Activated CD4-positive, alpha-beta T cell treated with anti-CD3 and anti-CD28 coated beads, Interleukin-2, amount 50 U/mL, for 24 hours (primary cell): ENCODE measurements at places on chromosomes 2 and 18.
A peak's percentile ranks its signal among the peaks of the same experiment; 100 is the strongest.

- DNase-seq = no peak
Observed at GRCh38 chr2:39608263-39608575, 57.5 kb upstream of the TMEM178A start.

DNA sequence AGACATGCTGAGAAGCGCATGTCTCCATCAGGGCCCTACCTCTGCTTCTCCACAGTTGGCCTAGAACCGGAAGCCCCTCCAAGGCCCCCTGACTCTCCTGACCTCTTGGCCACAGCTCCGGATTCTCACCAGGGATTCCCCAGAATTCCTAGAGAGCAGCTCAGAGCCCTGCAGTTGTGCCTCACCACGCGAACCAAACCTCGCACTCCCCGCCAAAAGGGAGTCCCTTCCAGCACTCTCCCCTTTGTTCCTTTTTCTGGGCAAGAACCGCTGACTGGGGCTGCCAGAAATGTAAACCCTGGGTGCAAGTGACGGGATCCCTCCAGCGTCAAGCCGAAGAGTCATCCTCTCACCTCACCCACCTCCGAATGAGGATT, 36.7 kb downstream of the AFF3 start:
- DNase-seq = no peak

DNA sequence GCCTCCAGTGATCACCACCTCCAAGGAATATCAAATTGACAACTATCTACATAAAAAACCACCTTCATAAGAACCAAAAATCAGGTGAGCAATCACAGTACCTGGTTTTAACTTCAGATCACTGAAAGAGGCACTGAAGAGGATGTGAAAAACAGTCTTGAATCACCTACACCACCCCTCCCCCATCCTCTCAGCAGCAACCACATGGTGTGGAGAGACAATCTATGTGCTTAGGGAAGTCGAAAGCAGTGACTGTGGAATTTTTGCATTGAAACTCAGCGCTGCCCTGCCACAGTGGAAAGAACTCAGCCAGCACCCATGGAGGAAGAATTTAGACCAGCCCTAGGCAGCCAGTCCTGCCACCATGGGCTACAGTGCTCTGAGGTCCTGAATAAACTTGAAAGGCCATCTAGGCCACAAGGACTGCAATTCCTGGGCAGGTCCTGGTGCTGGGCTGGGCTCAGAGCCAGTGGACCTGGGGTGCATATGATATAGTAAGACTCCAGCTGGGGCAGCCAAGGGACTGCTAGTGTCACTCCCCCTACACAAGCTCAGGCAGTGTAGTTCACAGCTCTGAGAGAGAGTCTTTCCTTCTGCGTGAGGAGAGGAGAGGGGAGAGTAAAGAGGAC, 75.6 kb downstream of the ATL2 start:
- DNase-seq = peak; percentile 12

DNA sequence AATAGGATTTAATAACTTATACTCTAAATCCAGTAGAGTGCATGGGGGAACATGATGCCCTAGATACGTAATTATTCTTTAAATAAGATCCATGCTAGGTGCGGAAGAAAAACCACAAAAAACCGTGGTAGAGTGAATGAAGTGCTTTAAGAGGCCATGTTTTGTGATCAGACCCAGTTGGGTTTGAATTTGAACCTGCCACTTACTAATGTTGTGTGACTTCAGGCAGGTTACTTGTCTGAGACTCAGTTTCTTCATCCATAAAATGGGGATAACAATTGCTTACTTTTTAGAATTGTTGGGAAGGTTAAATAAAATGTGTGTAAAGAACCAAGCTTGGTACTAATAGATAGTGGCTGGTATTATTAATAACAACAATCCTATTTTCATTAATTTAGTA, 17.2 kb downstream of the MIB1 start:
- DNase-seq = no peak

- DNase-seq = no peak
Observed at GRCh38 chr2:172342078-172342477, 85.3 kb upstream of the ITGA6 start.

DNA sequence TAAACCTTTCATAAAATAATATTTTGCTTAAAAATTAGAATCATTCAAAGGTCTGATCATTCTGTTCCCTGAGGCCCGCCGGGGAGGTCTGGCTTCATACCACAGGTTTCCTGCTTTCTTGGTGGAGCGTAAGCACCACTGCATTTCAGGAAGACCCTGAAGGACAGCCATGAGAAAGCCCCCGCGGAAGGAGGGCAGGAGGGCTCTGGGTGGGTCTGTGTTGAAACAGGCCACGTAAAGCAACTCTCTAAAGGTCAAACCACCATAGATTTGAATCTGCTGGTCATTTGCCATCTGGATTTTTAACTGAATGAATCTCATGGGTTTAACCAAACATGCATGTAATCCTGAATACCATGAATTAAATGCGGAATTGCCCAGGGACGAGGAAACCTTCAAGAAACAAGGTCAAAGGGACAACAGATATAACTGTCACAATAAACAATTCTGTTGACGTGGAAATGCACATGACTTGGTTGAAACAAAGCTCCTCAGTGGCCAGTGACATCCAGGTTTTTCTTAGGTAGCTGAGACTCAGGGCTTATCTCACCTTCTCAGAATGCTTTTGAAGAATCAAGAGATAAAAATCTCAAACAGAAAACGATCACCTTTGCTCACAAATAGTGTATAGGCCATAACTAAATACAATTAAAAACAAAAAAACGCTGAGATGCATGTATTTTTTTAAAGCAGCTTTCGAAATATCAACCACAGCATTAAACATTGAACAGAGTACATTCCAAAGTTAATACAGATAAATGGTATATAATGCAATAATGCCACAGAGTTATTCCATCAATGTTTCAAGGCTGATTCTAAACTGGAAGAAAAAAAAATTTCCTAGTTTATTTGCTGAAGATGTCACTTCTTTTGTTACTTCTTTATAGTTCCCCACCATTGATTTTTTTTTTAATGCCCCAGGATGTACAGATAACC, 193.2 kb downstream of the BCL2 start:
- DNase-seq = no peak

GRCh38 chr2:96546797-96547196, 10.2 kb downstream of the ARID5A start:
- DNase-seq = no peak

GRCh38 chr2:10300328-10300920, 2.3 kb upstream of the HPCAL1 start:
- DNase-seq = no peak

DNA sequence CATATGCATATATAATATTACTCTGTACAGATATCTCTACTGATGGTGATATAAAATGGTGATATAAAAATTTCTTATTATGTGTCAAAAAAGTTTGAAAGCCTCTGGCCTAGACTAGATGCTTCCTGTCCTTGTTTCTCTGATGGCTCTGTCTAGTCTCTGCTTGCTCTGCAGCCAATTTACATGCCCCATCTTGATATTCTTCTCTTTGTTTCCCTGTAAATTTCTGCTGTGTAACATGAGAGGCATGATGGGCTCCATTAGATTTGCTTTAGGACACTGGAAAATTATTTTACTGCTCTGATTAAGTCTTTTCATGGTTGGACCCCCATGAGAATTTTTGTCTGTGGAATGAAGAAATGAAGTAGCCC, 24.3 kb downstream of the BABAM2 start:
- DNase-seq = no peak

DNA sequence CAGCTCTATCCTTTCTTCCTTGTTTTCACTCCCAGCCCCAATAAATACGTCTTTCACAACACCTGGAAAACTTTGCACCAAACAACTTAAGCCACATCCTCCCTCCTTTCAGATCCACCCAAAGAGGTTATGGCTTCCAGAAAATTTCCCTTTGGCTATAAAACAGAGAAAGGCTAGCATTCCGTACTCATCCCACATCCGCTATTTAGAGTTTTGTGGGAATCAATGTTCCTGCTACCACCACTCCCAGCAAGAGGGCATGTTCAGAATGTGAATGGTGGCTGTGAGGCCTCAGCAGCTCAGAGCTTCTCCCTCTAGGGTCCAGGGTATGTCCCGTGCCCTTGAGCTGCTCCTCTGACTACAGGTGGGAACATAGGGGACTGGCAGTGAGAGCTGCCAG, 214.6 kb downstream of the NCK2 start:
- no peak for DNase-seq

GRCh38 chr2:196480653-196481323, 158.7 kb upstream of the CCDC150 start:
- no peak for DNase-seq

- no peak for DNase-seq
Observed at GRCh38 chr2:128782411-128783192, 463.9 kb upstream of the HS6ST1 start.

GRCh38 chr2:40851661-40852060, 399.8 kb upstream of the SLC8A1 start:
- no peak for DNase-seq

DNA sequence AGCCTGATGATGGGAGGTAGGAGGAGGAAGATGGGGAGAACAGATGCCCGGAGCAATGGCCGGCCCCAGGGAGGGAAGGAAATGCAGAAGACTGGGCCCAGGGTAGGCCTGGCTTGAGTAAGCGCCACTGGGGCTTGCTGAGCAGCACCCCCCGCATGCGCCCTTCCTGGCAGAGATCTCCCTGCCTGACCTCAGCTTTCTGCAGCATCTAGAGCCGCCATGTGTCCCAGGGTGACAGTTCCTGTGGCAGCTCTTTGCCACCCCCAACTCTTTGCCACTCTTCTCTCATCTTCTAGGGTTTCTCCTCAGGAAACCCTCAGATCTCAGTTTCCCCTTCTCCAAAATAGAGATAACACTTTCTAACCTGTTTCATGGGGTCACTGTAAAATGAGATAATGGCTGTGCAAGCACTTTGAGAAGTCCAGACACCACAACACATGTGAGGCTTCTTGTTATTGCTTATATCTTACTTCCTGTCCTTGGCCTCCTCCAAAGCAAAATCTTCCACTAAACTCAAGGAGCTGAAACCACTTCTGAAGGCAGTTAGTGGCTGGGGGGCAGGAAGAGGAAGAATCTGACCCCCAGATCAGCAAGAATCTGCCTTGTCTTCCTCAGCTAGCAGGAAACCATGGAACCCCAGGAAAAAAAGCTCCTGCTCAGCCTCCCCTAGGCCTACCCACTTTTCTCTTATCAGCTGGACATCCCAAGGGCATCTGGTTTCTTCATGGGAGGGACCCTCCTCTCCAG, 64.9 kb downstream of the EPAS1 start:
- no peak for DNase-seq

- DNase-seq = peak; percentile 28
Observed at GRCh38 chr2:101698844-101699754, 1.6 kb downstream of the MAP4K4 start.

DNA sequence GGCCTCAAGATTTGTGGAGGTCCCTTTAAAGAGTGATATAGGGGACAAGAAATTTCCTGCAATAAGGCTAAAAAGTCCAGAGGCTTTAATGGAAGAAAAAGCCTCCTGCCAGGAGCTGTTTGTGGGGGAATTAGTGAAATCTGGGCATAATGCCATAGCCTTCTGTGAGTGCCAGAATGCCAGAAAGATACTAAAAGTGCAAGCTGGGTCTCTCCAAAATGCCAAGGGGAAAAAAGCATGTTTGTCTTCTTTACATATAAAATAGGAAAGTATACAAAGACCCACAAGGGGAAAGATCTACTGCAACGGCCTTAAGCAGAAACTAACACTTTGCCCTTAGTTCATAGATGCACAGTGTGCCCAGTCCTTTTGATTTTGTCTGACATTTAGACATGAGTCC, 647.7 kb upstream of the ZNF804A start:
- no peak for DNase-seq

DNA sequence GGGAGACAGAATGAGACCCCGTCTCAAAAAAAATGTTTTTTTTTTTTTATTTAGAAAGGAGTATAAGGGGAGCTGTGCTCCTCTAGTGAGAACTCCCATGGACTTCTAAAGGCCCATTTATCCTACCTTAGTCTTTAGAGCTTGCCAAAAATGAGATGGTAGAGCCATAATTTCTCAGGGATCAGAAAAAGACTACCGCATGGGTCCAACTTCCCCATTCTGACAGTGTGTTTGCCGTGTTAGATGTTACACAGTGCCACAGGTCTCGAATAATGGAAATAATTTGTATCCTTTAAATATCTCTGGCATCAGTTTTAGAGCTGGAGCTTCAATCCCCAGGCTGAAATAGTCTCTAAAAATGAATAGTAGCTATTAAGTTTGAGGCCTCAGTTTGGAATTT, 6.0 kb upstream of the SLC39A10 start:
- no peak for DNase-seq

DNA sequence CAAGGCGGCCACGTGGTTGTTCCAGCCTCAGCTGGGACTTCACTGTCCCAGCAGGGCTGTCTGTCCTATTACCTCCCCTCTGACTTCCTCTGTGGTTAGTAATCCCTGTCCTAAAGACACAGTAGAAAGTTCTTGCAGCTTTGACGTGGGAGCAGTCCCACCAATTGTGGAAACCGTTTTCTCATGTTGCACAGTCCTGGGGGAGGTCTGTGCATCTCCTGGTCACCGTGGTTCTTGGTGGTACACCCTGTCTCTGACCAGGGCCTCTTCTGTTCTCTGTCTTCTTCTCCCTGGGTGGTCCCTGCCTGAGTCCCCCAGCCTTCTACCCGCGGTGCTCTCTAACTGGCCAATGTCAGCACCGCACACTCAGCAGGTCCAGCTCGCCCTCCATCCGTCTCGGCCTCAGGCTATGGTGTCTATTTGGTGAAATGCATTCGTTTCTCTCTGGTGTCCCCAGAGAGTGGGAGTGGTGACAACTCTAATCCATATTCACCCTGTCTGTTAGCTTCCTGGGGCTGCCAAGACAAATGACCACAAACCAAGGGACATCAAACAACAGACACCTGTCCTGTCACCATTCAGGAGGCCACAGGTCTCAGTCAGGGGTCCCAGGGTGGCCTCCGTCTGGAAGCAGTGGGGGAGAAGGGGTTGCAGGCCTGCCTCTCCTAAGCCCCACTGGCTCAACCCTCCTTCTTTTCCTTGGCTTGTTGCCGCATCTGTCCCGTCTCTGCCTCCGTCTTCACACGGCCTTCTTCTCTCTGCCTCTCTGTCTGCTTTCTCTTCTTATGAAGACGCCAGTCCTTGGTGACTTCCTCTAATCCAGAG, 99.8 kb downstream of the SH3BP4 start:
- DNase-seq = no peak

DNA sequence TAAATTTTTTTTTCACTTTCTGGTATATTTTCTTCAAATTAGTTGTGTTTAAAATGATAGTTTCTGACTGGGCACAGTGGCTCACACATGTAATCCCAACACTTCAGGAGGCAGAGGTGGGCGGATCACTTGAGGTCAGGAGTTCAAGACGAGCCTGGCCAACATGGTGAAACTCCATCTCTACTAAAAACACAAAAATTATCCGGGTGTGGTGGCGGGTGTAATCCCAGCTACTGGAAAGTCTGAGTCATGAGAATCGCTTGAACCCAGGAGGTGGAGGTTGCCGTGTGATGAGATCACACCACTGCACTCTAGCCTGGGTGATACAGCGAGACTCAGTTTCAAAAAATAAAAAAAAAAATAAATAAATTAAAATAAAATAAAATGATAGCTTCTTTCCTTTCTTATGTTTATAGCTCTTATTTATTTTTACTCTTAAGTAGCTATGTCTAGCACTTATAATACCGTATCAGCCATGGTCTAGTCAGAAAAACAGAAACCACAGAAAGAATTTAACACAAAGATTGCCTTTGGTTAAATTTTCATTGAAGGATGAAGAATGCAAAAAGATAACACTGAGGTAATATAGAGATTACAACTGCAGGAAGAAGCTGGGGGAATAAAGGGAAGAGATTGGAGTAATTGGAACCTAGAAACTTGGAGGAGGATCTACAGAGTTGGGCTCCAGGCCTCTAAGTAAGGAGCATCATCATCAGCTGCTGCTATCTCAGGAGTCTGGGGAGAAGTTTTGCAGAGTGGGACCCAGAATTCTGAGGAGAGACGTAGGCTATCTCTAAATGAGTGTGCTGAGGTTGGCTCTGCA, 54.7 kb upstream of the MBOAT2 start:
- DNase-seq = no peak
